ENCODE measurements at places on chromosomes 13 and 19.

DNA sequence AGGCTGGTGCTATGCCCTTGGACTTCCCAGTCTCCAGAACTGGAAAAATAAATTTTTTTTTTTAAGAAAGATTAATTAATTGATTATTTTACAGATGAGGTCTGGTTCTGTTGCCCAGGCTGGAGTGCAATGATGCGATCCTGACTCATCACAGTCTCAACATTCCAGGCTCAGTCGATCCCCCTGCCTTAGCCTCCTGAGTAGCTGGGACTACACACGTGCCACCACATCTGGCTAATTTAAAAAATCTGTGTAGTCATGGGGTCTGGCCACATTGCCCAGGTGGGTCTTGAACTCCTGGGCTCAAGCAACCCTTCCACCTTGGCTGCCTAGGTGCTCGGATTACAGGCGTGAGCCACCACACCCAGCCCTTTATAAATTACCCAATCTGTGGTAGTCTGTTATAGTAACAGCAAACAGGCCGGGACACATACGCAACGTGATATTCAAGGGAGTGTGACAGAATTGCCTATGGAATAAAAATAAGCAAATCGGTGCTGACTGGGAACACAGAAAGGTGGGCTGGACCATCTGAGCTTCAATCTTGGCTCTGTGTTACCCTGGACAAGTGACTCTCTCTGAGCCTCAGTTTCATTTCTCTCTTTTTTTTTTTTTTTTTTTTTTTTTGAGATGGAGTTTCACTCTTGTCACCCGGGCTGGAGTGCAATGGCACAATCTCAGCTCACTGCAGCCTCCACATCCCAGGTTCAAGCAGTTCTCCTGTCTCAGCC is 42.8 kb downstream of the PIN1 start:
- DNase-seq, result no peak

GRCh38 chr13:35797244-35797643 is 320.8 kb upstream of the MAB21L1 start:
- no peak for DNase-seq

DNA sequence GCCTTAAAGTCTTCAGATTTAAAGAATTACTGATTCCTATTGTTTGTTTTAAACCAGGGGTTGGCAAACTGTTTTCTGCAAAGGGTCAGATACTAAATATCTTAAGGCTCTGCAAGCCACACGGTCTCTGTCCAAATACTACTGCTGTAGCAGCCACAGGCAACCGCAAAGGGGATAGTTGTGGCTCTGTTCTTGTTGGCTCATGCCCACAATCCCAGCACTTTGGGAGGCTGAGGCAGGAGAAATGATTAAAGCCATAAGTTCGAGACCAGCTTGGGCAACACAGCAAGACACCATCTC is 22.4 kb downstream of the RANBP3 start:
- DNase-seq, result no peak

GRCh38 chr19:18475762-18476331 is 37.9 kb upstream of the ISYNA1 start:
- no peak for DNase-seq

- no peak for DNase-seq
These were observed 435.7 kb downstream of the EFNB2 start for GRCh38 chr13:106099765-106100164.

DNA sequence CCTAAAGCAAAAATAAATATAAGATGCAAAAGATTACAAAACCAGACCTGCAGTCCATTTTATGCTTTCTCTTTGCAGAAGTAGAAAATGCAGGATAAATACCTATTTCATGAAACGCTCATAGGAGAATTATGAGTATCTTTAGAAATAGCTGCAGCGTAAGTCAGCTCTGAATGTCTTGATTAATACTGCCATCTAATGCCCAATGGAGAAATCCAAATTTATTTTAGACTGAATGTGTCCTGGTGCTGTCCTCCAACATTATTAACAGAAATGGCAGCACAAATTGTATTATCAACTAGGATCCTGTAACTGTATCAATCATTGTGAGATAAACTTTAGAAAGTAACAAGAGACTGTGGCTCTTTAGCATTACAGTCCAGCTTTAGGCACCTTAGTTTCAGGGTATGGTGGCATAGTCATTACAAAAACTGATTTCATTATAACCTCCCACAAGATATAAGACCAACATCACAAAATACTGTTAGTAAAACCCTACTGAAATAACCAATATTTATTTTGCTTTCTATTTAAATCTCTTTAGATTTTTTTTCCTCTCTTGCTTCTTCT is 162.1 kb upstream of the MIR17HG start:
- no peak for DNase-seq

- no peak for DNase-seq
These were observed 6.0 kb downstream of the FAM187B start for GRCh38 chr19:35222373-35223015.

- no peak for DNase-seq
These were observed 43.0 kb downstream of the CARS2 start for GRCh38 chr13:110662777-110663443.

- DNase-seq, result no peak
These were observed 16.3 kb downstream of the LATS2 start for GRCh38 chr13:21045100-21045499.

DNA sequence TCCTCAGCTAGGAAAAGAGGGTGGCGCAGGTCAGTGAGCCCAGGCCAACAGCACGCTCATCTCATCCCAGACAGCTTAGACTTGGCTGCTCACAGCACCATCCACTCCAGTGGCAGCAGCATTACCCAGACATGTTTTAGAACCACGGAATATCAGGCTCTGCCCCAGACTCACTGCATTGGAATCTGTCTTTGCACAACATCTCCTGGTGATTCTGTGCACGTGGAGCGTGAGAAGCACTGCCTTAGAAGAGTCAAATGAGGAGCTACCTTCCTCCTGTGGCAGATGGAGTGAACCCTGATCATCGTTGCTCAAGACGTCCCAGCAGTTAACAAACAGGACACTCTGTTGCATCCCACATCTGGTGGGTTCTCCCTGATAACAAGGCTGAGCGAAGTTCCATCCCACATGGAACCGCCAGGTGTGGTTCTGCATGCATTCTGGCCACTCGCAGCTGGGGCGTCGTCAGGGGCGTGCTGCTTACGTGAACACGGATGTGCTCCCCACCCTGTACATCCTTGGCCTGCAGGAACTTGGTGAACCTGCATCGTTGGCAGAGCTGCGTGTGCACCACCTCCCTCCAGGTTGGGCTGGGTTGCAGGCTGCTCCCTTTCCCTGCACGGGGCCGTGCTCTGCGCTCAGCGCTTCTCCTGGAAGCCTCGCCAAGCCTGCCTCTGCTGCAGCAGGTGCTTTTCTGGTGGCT is 25.2 kb upstream of the ATP11A start:
- no peak for DNase-seq

DNA sequence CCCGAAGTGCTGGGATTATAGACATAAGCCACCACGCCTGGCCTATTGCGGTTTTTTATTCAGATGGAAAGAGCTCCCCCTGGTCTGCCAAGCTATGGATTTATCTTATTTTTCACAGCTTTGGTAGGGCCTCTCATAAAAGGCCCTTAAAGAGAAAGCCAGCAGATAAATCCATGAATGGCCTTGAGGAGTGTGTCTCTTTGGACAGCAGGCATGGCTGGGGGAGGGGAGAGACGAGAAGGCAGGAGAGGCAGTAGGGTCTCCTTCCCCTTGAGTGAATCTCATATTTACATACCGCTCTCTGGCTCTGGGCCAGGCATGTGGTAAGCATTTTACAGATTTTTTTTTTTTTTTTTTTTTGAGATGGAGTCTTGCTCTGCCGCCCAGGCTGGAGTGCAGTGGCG is 25.2 kb downstream of the MARK4 start:
- DNase-seq, result no peak

- peak; percentile 68 for DNase-seq
These were observed 9.8 kb upstream of the GNA15 start for GRCh38 chr19:3125900-3126524.

- DNase-seq, result no peak
These were observed 47.9 kb upstream of the POMP start for GRCh38 chr13:28610996-28611395.

GRCh38 chr19:12126707-12127106 is 13.4 kb downstream of the ZNF20 start:
- DNase-seq, result no peak

DNA sequence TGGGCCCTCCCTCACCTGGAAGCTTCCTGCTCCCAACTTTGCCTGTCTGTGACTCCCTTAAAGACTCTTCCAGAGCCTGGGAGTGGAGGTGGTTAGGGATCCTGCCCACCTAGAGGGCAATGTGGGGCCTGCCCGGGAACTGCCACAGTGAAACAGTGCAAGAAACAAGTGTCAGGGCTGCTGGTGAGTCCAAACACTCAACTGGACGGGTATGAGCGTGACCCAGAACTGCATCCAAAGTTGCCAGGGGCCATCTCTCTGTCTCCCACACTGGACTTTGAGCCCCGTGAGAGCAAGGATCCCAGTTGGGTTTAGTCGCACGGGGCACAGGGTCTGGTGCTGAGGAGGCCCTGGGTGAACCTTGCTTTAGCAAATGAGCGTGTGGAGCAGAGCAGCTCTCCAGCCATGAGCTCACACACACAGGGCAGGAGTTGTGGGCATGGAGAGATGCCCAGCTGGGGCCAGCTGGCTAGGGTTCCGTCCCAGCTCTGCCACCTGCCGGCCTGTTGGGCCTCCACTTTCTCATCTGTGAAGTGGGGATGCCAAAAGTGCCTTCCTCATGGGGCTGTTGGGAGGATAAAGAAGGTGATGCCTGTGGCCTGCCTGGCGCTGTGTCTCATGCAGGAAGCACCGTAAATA is 2.8 kb upstream of the NUMBL start:
- DNase-seq, result no peak

DNA sequence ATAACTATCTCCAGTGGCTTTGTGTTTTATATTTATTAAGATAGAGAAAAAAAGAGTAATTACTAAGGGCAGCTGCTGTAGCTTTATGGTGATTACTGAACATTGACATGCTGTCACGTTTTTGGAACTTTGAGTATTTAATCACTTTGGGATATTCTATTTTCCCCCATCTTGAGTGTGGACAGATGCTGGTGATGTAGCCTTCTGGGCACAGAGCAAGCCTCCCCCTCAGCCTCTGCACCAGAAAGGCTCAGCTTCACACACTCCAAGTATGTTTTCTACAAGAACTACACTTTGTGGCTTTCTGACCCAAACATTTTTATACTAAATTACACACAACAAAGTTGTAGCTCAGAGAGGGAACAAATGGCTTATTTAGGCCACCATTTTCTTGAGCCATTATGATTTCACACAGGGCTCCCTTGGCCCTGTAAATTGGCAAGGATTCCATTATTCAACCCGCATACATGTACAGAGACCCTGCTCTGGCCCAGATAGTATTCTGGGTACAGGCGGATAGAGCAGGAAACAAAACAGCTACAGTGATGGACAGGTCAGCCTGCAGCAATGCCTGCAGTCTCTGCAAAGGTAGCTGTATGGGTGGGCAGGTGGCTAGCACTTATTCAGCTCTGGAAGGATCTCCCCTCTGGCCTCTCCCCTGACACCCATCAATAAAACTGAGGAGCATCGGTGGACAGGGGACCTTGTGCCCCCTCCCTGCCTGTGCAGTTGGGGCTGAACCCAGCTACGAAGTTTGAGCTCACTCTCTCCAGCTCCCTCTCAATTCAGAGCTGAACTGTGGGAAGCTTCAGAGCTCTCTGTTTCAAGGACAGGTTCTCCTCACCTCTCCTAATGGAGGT is 1.3 kb downstream of the ALOX5AP start:
- DNase-seq, result no peak

- no peak for DNase-seq
These were observed 68.9 kb downstream of the FREM2 start for GRCh38 chr13:38755793-38756192.

GRCh38 chr13:25286308-25286968 is 850 bp downstream of the MTMR6 start:
- DNase-seq, result peak; percentile 26

- no peak for DNase-seq
These were observed 139.4 kb downstream of the LHFPL6 start for GRCh38 chr13:39463611-39464010.

- DNase-seq, result no peak
These were observed 4.5 kb upstream of the ZNF554 start for GRCh38 chr19:2815191-2815614.

DNA sequence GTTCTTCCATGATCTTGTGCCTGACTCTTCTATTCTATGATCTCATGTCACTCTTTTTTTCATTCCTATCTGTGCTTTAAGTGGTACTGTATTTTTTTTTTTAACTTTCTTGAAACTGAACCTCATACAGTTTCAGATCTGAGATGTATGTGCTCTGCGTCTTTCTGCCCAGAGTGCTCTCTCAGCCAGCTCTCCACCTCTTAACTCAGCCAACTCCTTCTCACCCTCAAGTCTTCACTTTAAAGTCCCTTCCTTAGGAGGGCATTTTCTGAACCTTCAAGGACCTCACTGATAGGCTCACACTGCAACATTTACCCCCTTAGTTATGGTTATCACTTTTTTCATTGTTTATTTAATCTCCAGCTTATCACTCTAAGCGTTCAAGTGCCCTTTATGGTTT is 158.7 kb downstream of the IRS2 start:
- DNase-seq, result no peak

DNA sequence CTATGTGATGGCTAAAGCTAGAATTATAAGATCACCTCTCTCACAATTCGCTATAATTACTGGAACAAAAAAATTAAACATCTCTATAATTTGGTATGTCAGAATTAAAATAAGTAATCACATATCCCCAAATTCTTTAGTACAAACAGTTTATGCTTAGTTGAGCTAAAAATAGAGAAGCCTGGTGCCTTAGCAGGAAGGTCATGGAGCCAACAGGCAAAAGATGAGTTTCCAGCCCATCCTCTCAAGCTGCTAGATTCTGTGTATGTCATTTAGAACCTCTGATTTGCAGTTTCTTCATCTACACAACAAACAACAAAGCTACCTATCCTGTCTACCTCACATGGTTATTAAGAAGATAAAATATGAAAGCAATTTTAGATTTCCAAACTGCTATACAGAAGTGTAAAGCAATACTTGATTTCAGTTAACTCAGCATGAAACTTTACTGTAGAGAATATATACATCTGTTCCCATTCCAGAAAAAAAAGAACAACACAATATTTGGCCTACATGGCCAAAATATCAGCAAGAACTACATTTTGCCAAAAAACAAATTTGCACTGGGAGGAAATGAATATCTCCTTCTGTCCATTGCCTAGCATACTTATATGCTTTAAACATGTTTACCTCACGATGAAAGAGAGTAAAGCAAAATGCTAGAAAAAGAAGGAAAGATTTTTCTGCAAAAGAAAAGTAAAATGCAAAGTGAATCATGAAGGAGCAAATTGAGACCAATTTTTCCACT is 294.0 kb upstream of the MIR17HG start:
- DNase-seq, result no peak

- no peak for DNase-seq
These were observed 5.0 kb downstream of the PBX4 start for GRCh38 chr19:19613506-19613905.

DNA sequence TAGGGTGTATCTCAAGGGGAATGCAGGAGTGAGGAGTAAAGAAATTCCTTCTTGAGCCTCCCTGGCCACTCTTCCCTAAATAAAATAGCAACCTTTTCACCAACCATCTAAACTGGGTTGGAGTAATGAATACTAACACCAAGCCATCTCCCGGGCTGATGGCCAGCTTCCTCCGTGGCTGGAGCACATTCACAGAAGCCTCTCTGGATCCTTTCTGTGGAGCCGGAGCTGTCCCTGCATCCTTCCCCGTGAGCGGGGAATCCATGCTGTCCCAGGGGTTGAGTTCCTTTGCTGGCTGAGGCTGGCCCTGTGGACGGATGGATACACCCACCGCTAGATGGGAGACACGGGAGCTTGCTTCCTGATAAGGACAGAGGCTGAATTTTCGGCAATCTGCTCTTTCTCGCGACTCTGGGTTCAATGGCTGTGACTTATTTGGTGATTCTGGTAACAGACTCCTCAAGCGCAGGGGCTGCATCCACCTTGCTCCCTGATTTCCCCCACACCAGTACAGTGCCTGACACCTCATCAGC is 370.3 kb downstream of the ZNF536 start:
- DNase-seq, result no peak

- DNase-seq, result no peak
These were observed 3.9 kb downstream of the WDR62 start for GRCh38 chr19:36058481-36059179.

Measured in effector memory CD8-positive, alpha-beta T cell (primary cell).